ENCODE measurements at places on chromosomes 1 and 21.

DNA sequence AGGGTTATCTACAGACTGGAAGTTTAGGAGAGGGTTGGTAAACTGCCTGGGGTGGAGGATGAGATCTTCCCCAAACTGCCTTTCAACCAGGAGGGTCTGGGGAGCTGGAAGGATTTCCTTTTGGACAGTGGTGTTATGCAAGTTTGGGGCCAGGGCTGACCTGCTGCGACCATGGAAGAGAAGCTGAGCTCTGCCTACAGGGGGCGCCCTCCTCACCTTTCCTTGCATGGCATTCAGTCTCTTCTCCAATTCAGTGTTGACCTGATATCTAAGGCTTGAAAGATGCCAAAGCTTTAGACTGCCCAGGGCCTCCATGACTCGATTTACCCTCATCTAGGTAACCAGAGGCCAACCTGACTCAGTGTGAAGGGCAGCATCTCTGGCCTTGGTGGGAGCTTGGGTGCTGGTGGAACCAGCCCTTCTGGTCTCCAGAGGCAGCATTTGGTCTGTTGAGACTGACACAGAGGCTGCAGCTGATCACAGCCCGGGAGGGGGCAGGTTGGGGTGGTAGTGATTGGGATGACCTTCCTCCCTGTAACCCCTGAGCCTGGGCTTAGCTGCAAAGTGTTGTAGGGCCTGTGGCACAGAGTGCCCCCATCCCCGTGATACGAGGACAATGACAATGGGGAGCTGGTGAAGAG, 170.0 kb downstream of the GRIK3 start:
- DNase-seq = no peak

GRCh38 chr1:196034080-196034706, 574.0 kb downstream of the KCNT2 start:
- no peak for DNase-seq

DNA sequence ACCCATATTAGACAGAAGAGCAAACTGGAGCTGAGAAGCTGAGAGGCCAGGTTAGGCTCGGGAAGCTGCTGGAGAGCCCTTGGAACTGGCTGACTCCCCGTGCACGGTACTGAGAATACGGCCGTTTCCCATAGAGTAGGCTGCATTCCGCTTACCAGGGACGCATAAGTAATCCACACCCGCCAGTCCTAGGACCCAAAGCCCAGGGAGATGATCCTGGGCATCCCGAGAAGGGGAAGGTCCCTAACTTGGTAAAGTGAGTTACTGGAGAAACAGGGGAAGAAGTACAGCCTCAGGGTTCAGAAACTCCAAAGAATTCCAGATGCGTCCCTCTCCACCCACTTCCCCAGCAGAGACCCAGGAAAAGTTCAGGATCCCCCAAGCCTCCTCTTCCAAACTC, 1.3 kb downstream of the LRRC38 start:
- no peak for DNase-seq

DNA sequence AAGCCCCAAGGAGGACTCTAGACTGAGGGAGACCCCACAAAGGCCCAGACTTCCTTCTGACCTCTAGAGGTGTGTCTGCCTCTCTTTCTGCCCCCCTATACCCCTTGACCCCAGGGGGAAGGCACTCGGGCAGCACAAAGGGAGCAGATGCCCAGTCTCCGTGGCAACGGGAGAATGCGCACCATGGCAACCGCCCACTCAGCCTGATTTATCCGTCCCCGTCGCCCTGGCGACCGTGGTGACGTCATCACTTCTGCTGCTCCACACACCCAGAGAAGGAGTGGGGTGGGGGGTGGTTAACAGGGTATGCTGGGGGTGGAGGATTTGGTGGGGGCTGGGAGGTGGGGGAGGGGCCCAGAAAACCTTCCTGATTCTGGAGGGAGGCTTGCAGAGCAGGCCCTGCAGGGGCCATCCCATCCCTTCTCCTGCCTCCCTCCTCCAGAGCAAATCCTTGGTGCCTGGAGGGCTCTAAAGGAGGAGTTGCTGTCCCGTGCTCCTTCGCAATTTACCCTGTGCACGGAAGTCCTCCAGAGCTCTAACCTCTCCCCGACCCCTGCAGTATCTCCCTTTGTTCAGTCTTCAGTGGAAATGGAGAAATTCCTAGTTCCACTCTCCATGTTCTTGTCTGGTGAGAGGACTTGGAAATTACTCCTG, 6.3 kb downstream of the CELF3 start:
- peak; percentile 63 for DNase-seq

- DNase-seq = no peak
Observed at GRCh38 chr1:40926441-40926840, 53.1 kb upstream of the CTPS1 start.

DNA sequence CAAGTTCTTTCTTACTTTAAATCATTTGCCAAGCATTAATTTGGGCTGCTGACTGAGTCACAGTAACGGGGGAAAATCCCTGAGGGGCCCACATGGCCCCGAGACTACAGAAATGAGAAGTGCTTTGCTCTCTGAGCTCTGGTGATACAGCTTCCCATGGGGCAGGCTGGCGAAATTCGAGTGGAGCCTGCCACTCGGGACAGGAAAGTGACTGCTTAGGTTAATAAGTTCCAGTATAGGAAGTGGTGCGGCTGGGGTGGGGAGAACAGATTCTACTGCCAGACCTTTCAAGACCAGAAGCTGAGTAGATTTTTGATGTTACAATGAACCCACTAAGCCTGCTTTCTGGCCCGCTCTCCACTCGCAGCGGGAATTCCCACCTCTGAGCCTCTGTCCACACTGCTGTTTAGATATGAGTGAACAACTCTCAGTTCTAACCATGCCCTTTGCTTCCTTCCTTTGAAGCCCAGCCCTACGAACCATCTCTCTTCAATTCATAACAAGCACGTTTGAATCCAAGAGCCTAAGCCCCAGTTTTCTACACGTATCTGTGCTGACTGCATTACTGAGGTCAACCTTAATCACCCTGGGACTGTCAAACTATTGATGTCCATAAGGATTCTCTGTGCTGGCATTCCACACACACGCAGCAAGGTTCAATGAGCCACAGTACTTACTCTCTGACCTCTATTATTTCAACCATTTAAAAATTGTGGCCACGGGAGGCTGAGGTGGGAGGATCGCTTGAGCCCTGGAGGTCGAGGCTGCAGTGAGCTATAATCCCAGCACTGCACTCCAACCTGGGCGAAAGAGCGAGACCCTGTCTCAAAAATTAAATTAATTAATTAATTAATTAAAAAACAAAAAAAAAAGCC, 9.6 kb downstream of the ZBTB17 start:
- DNase-seq = peak; percentile 32

DNA sequence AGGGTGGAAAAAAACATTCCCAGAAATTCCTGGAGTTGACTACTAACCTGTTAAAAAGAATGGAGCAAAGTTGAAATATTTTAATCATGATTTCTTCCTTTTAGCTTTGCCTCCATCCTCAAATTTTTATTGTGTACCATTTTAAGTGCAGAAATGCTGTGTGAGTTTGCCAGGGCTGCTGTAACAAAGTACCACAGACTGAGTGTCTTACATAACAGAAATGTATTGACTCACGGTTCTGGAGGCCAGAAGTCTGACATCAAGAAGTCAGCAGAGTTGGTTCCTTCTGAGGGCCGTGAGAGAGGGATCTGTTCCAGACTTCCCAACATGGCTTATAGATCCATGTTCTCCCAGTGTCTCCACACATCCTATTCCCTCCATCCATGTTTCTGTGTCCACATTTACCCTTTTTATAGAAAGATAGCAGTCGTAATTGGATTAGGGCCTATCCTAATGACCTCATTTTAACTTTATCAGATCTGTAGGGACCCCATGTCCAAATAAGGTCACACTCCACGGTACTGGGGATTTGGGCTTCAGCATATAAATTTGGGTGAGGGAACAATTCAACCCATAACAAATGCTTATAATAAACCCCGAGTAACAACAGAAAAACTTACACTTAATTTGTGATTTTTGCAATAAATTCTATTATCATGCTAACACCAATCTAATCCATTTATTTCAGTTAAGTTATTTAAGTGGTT, 12.7 kb downstream of the SNX7 start:
- no peak for DNase-seq

DNA sequence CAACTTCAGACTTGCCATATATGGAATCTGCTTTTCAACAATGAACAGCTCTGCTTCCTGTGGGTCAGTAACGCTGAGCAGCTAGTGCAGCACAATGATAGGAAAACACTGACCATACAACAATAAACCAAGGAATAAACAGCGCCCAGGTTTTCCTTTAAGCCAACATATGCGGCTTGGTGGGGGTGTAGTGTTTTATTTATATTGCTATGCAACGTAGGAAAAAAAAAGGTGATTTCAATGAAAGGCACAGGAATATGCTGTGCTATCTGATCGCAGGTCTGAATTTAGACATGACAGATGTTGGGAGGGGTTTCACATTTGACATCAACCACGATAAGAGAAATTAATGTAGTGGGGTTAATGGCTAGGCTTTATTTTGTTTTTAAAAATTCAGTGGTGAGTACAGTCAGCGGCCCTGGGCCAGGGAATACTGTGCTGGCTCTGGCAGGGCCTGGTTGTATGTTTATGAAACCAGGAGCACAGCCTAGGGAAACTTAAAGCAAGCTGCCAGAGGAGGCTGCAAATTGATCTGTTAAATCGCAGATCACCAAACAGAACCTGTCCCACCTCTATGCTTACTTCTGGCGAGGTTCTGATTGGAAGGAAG, 4.3 kb downstream of the TSPAN2 start:
- DNase-seq = no peak

GRCh38 chr1:208557723-208558094, 313.5 kb upstream of the PLXNA2 start:
- DNase-seq = no peak

GRCh38 chr1:160431006-160431405, 30.6 kb downstream of the VANGL2 start:
- DNase-seq = no peak

DNA sequence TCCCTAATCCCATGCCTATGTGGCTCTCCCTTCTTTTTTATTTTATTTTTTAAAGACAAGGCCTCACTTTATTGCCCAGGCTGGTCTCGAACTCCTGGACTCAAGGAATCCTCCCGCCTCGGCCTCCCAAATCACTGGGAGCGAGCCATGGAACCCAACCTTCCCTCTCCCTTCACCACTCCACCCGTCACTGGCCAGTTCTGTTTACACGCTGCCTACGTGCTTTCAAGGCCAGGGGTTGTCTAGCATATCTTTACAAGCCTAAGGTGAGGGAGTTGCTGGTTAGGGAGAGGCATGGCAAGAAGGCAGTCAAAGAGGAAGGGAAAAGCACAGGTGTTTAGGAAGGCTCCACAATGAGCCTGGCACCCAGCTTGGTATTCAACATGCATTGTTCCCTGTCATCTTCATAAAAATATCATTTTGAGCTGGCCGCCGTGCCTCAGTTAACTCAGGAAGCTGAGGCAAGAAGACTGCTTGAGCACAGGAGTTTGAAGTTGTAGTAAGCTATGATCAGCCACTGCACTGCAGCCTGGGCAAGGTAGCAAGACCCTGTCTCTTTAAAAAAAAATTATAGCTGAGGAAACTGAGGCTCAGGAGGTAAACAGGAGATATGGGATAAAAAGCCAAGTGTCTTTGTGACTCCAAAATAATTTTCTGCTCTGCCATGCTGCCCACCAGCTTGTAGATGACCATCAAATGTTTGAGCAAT, 1.1 kb downstream of the RHBDL2 start:
- DNase-seq = peak; percentile 20

DNA sequence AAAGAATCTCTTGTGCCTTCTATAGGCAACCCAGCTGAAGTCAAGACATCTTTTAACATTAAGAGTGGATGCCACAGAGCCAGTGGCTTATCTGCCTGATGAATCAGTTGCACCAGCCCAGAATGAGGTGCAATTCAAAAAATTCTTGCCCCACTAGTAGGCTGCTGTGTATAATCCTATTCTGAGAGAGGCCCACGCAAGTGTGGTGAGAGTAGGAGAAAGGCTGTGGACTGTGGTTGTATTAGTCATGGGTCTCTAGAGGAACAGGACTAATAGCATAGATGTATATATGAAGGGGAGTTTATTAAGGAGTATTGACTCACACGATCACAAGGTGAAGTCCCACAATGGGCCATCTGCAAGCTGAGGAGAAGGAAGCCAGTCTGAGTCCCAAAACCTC, 216.4 kb downstream of the LTN1 start:
- no peak for DNase-seq

- DNase-seq = no peak
Observed at GRCh38 chr1:232438476-232438875, 191.5 kb downstream of the SIPA1L2 start.

GRCh38 chr1:184272175-184272866, 114.5 kb upstream of the C1orf21 start:
- no peak for DNase-seq

DNA sequence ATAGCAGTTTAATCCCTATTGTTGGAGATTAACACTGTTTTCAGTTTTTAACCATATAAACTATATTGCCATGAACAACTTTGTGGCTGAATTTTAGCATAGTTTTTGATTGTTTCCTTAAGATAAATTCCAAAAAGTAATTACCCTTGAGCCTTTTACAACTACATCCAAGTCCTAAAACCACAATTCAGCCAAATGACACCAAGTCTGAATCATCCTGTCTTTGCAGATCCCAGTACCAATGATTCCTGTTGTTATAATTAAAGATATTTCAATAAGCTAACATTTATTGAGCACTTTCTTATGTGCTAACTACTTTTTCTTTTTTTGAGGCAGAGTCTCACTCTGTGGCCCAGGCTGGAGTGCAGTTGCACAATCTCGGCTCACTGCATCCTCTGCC, 35.6 kb downstream of the IL23R start:
- DNase-seq = no peak

GRCh38 chr1:227767401-227768124, 32.3 kb downstream of the SNAP47 start:
- no peak for DNase-seq

DNA sequence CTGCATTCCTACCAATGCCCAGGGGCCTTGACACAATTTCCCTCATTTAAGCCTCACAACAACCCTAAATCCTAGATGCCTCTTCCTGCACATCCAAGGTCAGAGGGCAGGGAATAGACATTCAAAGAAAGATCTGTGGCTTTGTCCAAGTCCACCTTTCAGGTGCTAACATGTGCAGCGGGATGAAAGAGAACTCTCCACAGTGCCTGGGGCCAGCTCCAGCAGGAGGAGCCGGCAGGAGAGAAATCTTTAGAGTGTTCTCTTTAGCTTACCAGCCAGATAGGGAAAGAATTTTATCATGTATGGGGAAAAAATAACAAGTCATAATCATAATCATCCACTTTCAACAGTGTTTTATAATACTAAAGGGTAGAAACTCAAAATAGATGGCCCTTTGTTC, 319.7 kb downstream of the MATN1 start:
- no peak for DNase-seq

GRCh38 chr1:108533351-108534083, 26.4 kb upstream of the EEIG2 start:
- peak; percentile 68 for DNase-seq

GRCh38 chr1:229383961-229384360, 41.1 kb upstream of the CCSAP start:
- DNase-seq = no peak

Data from body of pancreas (tissue), 4 donors.